ENCODE measurements at places on chromosomes 6 and 20. TPM values are rescaled to one million over a fixed set of nuclear protein-coding genes. Genes with fewer than 3 reads are reported as not detected.
A peak's percentile ranks its signal among the peaks of the same experiment; 100 is the strongest.

Gene ROS1
- not detected for total RNA-seq

Gene YTHDF1
- total RNA-seq = 41.6 TPM

Gene CRISP1
- total RNA-seq = not detected

DNA sequence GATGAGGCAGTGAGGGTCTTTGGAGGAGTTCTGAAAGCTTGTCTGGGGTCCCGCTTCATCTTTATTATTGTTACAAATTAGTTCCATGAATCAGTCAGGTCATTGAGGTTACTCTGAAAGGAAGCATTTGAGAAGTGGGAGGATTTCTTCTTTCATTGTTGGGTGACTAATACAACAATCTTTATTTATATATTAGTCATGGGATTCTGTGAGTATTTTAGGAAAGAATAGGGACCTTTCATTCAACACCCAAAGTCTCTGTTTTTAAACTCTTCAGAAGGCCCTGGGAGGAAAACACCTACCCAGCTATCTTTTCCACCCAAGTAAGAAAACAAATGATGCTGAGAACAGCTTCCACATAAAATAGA, 98.3 kb downstream of the SOD2 start:
- H3K4me1 ChIP-seq = no peaks in the 10 kb centered on the region
- DNase-seq = no peak
- no peak overlapping the region for H3K4me3 ChIP-seq
- no peaks in the 10 kb centered on the region for H3K27me3 ChIP-seq

DNA sequence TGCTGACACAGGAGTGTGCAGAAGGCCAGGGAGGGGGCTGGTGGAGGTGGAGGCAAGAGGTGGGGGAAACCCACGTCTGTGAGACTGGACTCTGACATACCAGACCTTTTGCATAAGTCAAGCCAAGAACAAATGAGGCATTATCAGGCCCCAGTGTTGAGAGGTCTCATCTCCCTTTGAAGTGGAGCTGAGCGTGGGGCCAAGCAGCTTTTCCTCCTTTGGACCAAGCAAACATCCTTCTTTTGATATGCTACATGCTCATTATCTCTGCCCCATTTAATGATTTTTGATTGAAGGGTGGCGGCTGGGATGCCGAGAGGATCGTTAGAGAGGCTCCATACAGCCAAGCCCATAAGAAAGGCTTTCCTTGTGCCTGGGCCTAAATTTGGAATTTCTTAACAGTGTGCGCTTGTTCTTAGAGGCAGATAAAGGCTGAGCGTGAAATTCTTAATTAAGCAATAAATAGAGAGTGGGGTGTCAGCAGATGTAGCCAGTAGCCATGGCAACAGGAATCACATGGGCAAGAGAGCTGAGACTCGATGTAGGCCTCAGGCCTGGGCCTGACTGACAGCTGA, 244.5 kb downstream of the PKHD1 start:
- H3K4me3 ChIP-seq = no peak overlapping the region
- H3K27me3 ChIP-seq = no peaks in the 10 kb centered on the region
- no peaks in the 10 kb centered on the region for H3K36me3 ChIP-seq
- DNase-seq = no peak
- H3K4me1 ChIP-seq = no peaks in the 10 kb centered on the region
- no peak overlapping the region for H3K27ac ChIP-seq

DNA sequence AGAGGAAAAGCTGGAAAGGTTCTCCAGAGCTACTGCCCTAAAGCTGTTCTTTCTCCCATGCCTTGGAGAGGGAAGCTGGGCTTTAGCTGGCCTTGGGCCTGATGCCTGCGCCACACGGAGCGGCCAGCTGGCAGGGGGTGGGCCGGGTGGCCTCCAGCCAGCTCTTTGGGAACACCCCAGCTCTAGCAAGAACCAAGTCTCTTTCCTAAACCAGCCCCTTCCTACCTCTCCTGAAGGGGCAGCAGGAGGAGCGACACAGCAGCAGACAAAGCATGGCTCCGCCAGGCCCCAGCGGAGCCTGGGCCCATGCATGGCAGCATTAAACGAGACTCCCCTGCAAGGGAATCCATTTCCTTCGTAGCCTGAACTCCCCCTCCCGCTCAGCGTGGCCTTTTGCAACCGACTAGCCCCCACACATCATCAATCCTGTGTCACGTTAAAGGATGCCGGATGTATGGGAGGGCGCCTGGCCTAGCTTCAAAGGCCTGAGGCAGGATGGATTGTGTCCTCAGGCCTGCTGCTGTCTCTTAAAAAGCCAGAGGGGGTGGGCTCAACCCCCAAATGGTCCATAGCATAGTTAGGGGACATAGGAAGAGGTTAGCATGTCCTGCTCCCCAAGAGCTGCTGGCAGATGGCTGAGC, 14.0 kb downstream of the MRPS18A start:
- peak overlapping the region; percentile 62 for H3K27ac ChIP-seq
- peaks cover 5% of the 10 kb centered on the region for H3K36me3 ChIP-seq
- no peak overlapping the region for H3K4me3 ChIP-seq
- H3K4me1 ChIP-seq = peaks cover 46% of the 10 kb centered on the region
- DNase-seq = no peak

DNA sequence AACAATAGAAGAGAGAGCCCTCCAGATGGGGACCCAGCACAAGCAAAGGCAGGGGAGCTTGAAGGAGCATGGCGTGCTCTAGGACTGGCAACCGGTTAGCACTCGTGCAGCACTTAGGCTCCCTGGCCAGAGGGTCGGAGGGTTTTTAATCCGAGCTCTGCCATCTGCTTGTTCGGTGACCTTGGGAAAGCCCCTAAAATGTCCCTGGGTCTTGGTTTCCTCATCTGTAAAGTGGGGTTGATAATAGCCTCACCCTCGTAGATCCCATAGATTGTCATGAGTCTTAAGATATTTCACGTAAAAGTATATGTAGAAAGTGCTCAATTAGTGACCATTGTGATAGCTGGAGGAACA, 16.6 kb upstream of the HCK start:
- DNase-seq = no peak
- peaks cover 58% of the 10 kb centered on the region for H3K4me1 ChIP-seq
- H3K27ac ChIP-seq = peak overlapping the region; percentile 70
- H3K36me3 ChIP-seq = no peaks in the 10 kb centered on the region
- peak overlapping the region; percentile 34 for H3K4me3 ChIP-seq
- H3K27me3 ChIP-seq = no peaks in the 10 kb centered on the region

- peaks cover 51% of the 10 kb centered on the region for H3K4me1 ChIP-seq
- H3K27ac ChIP-seq = no peak overlapping the region
- H3K4me3 ChIP-seq = no peak overlapping the region
- no peaks in the 10 kb centered on the region for H3K36me3 ChIP-seq
- no peaks in the 10 kb centered on the region for H3K27me3 ChIP-seq
Measured at GRCh38 chr6:52598824-52599190, 21.9 kb upstream of the TRAM2 start.

DNA sequence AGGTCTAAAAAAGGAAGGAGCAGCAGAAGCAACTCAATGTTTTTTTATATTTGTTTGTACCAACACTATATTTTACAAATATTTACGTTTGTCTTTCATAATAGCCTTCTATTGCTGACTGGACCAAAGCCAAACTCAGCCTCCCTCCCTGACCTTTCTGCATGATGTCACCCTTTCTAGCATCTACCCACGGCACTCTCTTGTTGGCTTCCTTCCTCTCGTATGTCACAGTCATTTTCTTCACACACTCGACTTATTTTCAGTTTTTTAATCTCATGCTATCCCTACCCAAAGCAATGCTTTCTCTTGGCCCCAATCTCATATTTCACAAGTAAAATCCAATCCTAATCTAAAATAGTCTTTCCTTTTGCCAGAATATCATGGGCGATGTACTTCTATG, 16.3 kb upstream of the FAM8A1 start:
- peaks cover 31% of the 10 kb centered on the region for H3K4me1 ChIP-seq
- H3K27me3 ChIP-seq = no peaks in the 10 kb centered on the region
- H3K4me3 ChIP-seq = no peak overlapping the region
- DNase-seq = no peak
- H3K36me3 ChIP-seq = no peaks in the 10 kb centered on the region

DNA sequence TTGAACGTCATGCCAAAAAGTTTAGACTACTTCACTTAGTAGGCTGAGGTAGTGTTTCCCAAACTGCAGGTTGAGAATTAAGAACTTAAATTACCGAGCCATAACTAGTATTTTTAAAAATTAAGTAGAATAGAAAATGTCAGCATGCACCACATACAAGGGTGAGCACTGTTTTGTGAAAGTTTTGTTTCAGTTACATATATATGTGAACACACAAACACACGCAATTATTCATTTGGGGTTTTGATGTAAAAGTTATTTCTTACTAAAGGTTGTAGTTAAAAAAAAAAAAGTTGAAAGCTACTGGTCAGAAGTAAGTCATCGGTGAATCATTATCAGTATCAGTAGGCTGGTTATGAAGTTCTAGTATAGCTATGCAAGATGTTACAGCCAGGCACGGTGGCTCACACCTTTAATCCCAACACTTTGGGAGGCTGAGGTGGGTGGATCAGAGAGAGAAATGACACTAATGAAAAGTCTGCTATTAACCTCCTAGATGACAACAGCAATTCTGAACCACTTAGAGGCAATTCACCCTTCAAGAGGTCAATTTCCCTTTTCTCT, 24.1 kb downstream of the FASTKD5 start:
- H3K36me3 ChIP-seq = no peaks in the 10 kb centered on the region
- no peak overlapping the region for H3K4me3 ChIP-seq
- no peaks in the 10 kb centered on the region for H3K4me1 ChIP-seq
- no peak overlapping the region for H3K27ac ChIP-seq
- no peak for DNase-seq

DNA sequence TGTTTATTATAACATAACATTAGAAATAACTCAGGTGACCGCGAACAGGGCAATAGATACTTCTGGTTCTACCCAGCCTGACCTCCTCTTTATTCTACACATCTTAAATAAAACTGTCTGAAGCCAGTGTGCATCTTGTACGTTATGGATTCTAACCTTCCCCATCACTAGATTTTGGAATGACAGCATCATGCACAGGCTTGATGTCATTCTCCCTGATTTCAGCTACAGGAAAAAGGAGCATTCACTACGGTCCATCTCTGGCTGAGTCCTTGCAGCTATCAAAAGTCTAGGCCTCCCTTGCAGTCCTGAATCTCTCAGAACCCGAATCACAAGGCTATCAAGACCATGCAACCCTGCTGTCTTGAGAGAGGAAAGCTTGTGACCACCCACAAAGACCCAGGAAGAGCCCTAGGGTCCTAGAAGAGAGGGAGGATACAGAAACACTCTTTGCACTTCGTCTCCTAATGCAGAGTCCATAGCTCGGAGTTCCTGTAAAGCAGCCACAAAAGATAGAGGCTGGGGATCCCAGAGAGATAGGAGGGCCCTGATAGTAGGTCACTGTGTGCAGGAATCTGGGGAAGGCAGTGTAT, 845 bp downstream of the HLA-DPA1 start:
- H3K27me3 ChIP-seq = no peaks in the 10 kb centered on the region
- peaks cover 62% of the 10 kb centered on the region for H3K4me1 ChIP-seq
- H3K27ac ChIP-seq = peak overlapping the region; percentile 97
- no peak for DNase-seq
- H3K36me3 ChIP-seq = peaks cover 23% of the 10 kb centered on the region

DNA sequence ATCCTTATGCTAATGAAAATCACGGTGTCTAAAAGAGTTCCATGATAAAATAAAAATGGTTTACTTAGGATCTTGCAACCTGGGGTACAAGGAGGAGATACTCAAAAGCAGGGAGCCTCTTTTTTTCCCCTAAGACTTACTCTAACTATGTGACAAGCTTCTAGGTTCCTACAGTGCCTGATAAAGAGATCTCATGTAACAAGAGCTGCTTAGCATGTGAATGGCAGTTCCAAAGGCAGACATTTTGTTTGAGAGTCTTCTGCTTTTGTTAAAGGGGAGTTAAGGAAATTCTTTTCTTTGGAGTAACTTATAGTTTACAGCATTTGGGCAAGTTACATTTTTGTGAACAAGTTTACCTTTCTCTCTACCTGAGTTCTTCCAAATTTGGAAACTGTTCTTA, 945.8 kb upstream of the ADGRB3 start:
- DNase-seq = no peak
- H3K27ac ChIP-seq = no peak overlapping the region
- no peaks in the 10 kb centered on the region for H3K4me1 ChIP-seq

GRCh38 chr20:51373713-51374455, 168.6 kb downstream of the NFATC2 start:
- H3K4me1 ChIP-seq = no peaks in the 10 kb centered on the region
- H3K4me3 ChIP-seq = no peak overlapping the region
- H3K36me3 ChIP-seq = no peaks in the 10 kb centered on the region
- DNase-seq = peak; percentile 76
- no peaks in the 10 kb centered on the region for H3K27me3 ChIP-seq
- H3K27ac ChIP-seq = peak overlapping the region; percentile 32

- H3K27me3 ChIP-seq = no peaks in the 10 kb centered on the region
- H3K4me1 ChIP-seq = no peaks in the 10 kb centered on the region
- DNase-seq = no peak
- no peak overlapping the region for H3K4me3 ChIP-seq
- no peak overlapping the region for H3K27ac ChIP-seq
Measured at GRCh38 chr6:133277228-133277899, 36.2 kb downstream of the EYA4 start.

DNA sequence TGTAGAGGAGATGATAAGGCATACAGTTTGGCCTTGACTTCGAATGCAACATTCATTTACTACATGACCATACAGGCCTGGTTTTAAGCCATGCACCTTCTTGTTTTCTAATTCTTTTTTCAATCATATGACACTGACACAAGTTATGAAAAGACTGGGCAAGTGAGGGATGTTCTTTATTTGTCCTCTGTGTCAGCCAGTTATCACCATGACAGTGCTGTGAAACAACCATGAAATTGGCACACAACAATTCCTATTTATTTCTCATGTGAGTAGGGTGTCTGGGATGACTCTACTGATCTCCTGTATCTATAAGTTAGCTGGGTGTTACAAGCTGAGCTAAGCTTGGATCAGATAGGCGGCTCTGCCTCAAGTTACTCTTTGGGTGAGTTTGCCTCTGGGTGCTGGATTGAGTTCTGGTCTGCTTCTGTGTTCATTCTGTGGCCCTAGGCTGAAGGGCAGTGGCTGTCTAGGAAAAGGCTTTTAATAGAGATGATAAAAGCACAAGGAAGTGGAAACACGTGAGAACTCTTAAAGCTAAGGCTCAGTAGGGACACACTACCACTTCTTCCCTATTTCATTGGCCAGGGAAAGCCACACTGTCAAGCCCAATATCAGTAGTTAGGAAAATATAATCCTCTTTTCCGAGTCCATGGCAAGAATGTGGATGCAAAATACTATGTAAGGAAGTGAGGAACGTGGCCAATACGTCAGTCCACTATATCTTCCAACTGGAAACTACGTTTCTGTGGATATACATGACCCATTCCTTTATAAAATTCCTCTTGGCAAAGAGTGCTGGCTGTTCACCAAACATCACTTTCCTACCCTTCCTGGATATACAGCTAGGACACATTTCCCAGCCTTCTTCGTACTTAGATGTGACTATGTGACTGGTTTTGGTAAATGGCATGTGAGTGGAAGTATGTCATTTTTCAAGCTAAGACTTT, 126.2 kb upstream of the RNF24 start:
- H3K36me3 ChIP-seq = no peaks in the 10 kb centered on the region
- H3K27ac ChIP-seq = no peak overlapping the region
- H3K4me1 ChIP-seq = no peaks in the 10 kb centered on the region
- DNase-seq = no peak

GRCh38 chr6:44275271-44275748, 5.1 kb downstream of the TMEM151B start:
- no peaks in the 10 kb centered on the region for H3K4me1 ChIP-seq
- peaks cover 56% of the 10 kb centered on the region for H3K27me3 ChIP-seq
- H3K27ac ChIP-seq = no peak overlapping the region
- peak; percentile 67 for DNase-seq
- no peak overlapping the region for H3K4me3 ChIP-seq

GRCh38 chr6:158284007-158284875, 28.0 kb upstream of the TULP4 start:
- no peak for DNase-seq
- H3K36me3 ChIP-seq = no peaks in the 10 kb centered on the region
- H3K4me1 ChIP-seq = peaks cover 36% of the 10 kb centered on the region
- H3K27me3 ChIP-seq = no peaks in the 10 kb centered on the region
- H3K4me3 ChIP-seq = no peak overlapping the region
